ENCODE measurements at places on chromosomes 3 and 15.
A peak's percentile ranks its signal among the peaks of the same experiment; 100 is the strongest.

GRCh38 chr3:8542190-8543135, 40.8 kb downstream of the LMCD1 start:
- DNase-seq = no peak

DNA sequence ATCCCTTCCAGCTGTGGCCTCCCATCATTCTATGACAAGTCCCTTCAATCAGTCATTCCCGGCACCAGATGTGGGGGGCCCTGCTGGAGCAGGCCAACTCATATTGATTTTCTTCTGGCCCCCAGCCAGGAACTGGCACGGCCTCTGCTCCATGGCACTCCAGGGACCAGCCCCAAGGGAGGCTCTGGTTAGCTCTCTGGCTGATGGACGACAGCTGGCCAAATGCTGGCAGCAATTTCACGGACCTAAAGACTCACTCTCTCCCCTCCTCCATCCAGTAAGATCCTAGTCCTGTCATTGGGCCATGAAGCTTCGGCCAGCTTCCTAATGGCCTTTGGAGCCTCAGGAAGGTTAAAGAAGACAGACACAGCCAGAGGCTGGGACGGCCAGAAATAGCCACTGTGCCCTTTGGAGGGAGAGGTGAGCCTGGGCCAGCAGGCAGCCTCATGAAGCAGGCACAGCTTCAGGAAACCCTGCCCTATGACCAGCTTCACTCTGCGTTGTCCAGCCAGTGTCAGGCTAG, 131.0 kb downstream of the MEX3B start:
- no peak for DNase-seq

- no peak for DNase-seq
These were observed 103.5 kb downstream of the SEMA6D start for GRCh38 chr15:47820747-47821319.

- DNase-seq = no peak
These were observed 732.9 kb downstream of the VGLL3 start for GRCh38 chr3:86257955-86258641.

DNA sequence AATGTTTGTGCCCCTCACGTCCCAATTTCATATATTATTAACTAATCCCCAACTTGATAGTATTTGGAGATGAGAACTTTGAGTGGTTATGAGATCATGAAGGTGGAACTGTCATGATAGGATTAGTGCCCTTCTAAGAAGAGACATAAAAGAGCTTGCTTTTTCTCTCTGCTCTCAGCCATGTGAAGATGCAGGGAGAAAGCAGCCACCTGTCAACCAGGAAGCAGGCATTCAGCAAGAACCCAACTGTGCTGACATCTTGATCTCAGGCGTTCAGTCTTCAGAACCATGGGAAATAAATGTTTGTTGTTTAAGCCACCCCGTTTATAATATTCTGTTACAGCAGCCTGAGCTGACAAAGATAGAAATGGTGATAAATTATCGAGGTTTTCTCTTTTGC, 278.7 kb upstream of the KCNMB2 start:
- no peak for DNase-seq

DNA sequence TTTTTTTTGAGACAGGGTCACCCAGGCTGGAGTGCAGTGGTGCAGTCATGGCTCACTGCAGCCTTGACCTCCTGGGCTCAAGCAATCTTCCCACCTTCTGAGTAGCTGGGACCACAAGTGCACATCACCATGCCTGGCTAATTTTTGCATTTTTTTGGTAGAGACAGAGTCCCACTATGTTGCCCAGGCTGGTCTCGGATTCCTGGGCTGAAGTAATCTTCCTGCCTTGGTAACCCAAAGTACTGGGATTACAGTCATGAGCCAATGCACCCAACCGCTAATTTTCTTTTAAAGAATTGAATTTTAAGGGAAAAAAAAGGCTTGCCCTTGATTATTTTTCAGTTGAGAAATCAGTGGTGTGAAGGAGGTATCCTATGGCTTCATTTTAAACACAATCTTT, 334.0 kb downstream of the SOX2 start:
- DNase-seq = no peak

- DNase-seq = no peak
These were observed 1114.2 kb downstream of the NSUN3 start for GRCh38 chr3:95177096-95177495.

- no peak for DNase-seq
These were observed 65.4 kb downstream of the BOC start for GRCh38 chr3:113276751-113277080.

GRCh38 chr3:9068051-9068450, 104.8 kb upstream of the RAD18 start:
- no peak for DNase-seq

- DNase-seq = no peak
These were observed 238.7 kb upstream of the BHLHE40 start for GRCh38 chr3:4740397-4741105.

- no peak for DNase-seq
These were observed 422.6 kb downstream of the FOXP1 start for GRCh38 chr3:71160785-71161546.

DNA sequence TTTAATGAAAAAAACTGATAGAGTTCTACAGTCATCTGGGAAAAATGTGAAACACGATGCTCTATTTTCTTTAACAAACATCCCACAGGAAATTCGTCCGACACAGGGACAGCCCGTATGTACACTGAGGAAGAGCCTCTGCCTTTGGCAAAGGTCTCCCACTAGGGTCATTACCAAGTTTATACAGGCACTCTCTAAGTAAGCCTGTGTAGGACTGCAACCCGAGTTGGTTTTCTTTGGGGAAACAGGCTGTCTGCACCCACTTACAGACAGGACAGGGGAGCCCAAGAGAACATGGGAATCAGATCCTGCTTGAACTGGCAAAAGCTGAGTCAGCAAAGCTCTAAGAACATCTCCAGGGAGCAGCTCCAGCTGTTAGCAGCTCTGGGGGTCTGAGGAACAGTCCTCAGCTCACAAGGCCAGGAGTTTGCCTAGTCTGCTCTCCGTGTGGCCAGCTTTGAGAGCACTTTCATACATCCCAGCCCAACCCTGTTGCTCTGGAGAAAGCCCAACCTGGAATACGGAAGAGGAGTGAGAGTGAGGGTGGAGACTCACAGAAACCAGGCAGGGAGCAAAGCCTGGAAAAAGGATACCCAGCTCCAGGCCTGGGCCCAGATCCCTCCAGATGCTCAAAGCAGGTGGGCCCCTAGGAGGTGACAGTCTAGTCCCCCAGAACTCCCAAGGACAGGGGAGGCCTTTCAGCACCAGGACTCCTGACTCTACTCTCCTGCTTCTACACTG, 1.9 kb downstream of the TBC1D2B start:
- DNase-seq = no peak

DNA sequence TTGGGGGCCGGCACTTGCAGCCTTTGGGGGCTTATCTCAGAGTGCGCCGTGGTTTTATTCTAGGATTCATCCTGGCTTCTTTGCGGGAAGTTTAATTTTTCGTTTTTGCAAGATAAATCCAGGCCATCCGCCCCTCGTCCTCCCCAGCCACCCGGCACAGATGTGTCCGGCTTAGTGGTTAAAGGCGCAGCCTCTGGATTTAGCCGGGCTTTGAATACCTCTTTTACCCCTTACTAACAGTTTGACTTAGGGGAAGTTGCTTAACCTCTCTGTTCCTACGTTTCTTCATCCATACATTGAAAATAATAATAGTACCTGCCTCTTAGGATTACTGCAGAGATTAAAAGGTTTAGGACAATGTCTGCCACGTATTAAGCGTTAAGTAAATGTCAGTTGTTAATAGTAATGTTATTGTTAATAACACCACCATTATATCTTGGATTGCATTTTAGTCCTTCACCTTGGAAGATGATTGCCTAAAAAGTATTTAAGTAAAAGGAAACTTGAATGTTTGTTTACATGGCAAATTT, 714 bp downstream of the ECT2 start:
- no peak for DNase-seq

GRCh38 chr3:16377196-16377595, 112.2 kb downstream of the OXNAD1 start:
- no peak for DNase-seq

- DNase-seq = no peak
These were observed 61.7 kb downstream of the AGTR1 start for GRCh38 chr3:148759430-148759829.

GRCh38 chr3:81958972-81959640, 197.7 kb upstream of the GBE1 start:
- no peak for DNase-seq

DNA sequence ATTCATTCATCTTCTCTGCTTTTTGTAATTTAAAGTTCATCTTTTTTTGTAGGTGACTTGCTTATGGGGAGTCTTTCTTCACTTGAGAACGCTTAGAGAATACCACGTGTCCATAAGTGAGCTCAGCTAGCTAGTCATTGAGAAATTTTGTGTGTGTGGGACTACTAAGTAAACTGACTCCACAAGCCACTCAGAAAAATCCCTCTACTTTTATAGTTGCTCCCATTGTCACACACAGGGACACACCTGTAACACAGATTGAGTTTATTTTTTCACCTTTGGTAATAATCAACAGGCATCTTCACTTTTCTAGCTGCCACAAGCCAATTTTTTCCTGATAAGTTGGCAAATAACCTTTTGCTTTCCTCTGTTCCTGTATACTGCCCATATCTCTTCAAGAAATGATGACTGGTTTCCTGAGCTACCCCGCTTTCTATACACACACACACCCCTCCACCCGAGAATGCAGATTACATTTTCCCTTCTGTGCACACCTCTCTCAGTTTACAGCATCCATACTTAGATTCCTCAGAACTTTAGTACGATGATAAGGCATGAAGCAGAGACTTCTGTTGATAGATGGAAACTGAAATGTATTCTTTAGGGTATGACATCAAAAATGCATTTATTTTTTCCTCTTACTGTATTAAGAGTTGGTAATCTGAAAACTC, 4.6 kb downstream of the TSC22D2 start:
- no peak for DNase-seq

DNA sequence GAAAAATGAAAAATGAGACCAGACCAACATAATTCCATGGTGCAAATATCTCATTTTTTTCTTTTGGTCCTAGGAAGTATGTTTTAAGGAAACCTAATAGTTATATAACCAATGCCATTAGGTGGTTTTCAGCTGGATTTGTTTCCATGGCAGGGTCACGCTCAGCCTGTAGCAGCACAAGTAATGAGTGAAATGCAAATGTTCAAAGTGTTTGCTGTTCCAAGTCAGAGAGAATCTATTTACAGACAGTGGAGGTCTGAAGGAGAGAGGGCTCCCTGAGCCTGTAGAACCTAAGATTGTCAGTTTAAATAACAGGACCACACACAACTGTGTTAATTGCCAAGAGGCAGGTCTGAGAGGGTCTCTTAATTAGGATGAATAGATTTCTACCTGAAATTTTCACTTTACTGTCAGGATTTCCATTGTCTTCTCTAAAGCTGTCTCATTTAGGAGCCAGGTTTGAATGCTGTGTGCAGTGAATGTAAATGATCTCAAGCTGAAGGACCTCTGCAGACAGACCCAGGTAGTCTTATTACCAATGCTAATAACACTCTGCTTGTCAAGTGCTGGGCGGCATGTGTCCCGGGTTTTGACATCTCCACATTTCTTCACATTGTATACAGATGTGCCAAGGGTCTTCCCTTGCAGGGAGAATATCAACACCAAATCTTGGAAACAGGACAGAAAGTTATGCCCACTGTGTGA, 317.3 kb upstream of the NECTIN3 start:
- no peak for DNase-seq

DNA sequence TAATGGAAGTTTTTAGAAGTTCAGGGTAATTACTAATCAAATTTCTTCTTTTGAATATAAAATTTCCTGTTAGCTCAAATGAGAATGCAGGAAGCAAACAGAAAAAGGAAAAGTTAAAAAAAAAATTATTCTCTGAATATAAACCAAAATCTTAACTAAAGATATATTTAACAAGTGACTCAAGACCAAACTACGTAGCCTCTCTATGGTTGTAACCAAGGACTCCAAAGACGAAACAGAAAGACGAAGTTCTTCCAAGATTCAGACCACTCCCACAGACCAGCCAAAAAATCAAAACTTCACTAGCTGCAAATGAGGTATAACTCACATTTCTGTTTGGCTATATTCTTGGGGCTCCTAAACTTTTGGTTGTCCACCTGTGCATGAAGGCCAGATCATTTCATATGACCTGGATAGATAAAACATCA, 846.5 kb upstream of the ALCAM start:
- DNase-seq = no peak

DNA sequence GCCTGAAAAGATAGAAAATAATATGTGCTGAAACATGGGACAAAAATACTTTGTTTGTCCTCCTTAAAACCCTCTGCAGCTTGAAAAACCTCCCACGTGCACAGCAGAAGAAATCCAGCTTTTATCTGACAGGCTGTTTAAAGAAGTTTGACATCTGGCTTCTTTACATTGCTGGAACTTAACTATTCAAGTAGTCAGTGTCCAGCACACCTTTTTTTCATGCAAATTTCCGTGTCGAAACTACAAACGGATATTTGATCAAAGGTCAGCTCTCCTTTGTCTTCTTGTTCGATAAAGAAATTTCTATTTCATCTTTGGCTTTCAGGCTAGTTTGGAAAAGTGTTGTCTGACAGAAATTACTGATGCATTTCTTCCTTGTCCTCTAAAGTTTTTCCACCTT, 66.8 kb upstream of the KBTBD8 start:
- no peak for DNase-seq

DNA sequence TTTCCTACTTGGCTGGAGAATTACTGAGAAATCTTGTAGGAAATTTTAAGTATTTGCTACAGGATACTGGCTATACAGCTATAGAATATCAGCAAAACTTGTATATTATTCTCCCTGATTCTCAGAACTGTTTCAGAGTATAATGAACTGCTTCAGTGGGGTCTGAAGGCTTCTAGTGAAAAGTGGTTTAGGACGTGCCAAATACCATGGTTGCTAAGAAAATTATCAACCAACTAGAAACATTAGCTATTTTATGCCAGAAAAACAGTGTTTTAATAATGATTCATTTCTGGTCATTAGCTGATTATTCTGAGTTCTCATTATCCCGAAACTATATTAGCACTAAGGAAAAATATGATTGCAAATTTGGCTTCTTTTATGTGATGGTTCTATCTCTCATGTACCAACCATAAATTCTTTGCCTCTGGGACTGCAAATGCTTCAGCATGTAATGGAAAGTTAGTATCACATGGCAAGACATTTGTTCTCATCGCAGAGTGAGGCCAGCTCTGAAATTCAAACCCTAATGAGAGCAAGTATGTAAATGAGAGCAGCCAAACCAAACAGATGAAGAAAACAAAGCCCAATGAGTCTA, 11.0 kb upstream of the TSC22D2 start:
- no peak for DNase-seq

DNA sequence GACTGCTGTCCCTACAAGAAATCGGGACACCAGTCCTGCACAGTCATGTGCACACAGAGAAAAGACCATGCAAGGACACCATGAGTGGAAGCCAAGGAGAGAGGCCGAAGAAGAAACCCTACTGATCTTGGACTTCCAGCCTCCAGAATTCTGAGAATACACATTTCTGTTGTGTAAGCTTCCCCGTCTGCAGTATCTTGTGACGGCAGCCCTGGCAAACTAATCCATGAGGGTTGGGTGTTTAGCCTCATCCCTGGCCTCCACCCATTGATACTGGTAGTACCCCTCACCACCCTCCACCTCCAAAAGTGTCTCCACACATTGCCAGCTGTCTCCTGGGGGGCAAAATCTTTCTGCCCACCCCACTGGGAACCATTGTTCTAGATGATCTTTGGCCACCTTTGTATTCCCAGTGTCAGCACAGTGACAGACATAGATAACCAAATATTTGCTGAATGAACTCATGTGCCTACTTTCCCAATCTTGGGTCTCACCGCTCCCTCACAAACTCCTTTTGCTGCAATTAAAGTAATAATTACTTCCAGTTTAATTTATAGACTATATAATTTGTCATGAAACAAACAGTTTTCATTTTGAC, 83.8 kb downstream of the RAD18 start:
- no peak for DNase-seq

- peak; percentile 75 for DNase-seq
These were observed at the start of gene CORO2B for GRCh38 chr15:68578980-68579935. Gene CORO2B (plus strand): TSS chr15:68578993. CDS start chr15:68579263, 270 bp downstream.

- no peak for DNase-seq
These were observed 66.9 kb downstream of the NMNAT3 start for GRCh38 chr3:139610886-139611285.

Data from ecto neural progenitor cell (in vitro differentiated cells).